ENCODE measurements at places on chromosomes 4 and X.

DNA sequence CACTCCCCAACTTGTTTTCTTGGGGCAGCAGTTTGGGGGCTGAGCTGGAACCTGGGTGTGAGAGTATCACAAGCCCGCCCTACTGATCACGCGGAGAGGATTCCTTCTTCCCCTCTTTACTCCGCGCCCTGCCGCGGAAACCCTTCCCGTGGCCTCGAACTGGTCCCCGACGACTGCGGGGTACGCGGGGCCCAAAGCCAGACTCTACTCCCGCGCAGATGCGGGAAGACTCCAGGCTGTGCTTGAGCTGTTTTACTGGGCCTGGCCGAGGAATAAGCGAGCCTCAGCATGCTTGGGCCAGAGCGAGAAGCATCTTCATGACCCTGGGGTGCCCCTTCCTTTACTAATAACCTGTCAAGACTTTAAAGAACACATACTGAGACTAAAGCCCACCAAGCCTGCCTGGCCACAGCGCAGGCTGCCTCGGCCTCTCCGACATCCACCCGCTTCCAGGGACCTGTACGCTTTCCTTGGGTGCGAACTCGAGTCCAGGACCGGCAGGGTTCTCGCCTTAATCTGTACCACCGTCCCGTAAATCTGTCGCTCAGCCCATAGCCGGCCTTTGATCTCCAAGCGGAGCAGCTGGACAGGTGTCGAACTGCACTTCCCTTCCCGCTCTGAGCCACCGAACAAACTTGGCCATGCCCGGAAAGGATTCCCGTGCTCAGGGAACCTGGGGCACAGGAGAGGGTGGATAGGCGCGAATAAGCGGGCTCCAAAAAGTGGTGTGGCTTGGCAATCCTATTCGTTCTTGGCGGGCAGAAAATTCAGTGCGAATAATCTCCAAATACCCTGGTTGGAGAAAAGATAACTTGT lies 55.0 kb upstream of the TMEM33 start:
- DNase-seq = no peak

- DNase-seq = no peak
These were observed at the start of gene PLP1 for GRCh38 chrX:103776546-103776945. Gene PLP1 (plus strand): TSS chrX:103776840. CDS start chrX:103776996, 156 bp downstream.

GRCh38 chr4:170047771-170048354 lies 21.7 kb upstream of the MFAP3L start:
- DNase-seq = no peak

- DNase-seq = no peak
These were observed 290.2 kb downstream of the ZNF674 start for GRCh38 chrX:46255046-46255445.

DNA sequence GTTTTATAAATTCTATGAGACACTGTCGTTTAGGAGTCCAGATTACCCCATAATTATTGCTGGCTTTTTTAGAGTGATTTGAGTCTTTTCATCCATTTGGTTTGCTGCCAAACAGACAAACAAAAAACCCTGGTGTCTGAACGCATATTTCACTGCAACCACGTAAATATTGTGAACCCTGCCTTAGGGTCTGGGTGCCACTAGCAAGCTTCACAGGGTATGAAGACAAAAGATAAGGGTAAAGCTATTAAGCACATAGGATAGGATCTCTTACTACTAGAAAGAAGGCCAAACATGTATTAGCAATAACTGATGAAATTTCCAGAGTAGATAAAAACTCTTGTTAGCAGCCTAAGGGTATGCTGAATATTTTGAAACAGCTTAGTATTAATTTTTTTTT lies 143.3 kb downstream of the BANK1 start:
- no peak for DNase-seq

DNA sequence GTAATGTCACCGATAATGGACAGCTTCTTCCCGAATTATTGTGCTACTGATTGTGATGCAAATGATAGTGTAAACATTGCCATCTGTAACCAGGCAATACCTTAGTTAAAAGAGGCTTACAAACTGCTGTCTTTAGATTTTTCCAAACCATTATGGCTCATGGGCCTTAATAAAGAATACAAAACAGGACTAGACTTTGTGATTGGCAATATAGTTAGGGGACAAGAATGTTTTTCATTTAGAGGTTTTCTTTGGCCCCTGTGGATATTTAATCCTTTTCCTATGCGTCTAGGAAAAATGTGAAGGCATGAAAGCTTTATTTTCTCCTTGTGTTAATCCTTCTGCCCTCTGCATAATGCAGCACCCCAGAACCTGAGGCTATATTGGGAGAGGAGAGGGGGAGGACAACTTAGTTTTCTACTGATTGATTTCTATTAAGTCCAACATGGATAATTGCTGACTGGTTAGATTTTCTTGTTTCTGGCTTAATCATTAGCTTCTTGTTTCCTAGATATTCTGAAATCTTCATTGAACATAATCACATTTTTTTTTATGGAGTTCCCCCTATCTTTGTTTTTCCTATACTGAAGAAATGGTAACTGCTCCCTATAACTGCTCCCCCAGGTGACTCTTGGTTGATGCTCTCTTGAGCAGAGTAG lies 1.9 kb downstream of the PRPS1 start:
- no peak for DNase-seq

GRCh38 chr4:88107406-88108107 lies 50.9 kb downstream of the ABCG2 start:
- DNase-seq = no peak

DNA sequence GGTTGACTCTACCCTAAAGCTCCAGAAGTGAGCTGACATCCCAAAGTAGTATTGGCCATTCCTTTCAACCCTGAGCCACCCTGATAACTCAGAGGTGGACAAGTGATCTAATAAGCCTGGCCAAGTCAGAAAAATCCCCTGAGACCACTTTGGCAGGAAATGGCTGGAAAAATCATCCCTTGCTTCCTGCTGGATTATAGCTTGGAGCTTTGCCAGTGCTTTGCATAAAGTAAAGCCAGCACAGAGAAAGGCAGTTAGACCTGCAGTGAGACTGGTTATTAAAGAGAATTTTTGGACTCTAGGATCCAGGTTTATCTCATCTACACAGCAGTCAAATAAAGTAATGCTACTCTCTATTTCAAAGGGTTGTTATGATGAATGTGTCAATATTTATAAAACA lies 6.4 kb downstream of the CXCL3 start:
- DNase-seq = no peak

DNA sequence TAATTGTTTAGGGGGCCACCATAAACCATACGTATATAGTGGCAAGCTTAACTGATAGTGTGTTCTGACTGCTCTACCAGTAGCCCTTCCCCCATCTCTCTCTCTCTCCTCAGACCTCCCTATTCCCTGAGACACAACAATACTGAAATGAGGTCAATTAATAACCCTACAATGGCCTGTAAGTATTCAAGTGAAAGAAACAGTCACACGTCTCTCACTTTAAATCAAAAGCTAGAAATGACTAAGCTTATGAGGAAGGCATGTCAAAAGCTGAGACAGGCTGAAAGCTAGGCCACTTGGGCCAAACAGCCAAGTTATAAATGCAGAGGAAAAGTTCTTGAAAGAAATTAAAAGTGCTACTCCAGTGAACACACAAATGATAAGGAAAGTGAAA lies 78.0 kb downstream of the PRDM5 start:
- DNase-seq = no peak

DNA sequence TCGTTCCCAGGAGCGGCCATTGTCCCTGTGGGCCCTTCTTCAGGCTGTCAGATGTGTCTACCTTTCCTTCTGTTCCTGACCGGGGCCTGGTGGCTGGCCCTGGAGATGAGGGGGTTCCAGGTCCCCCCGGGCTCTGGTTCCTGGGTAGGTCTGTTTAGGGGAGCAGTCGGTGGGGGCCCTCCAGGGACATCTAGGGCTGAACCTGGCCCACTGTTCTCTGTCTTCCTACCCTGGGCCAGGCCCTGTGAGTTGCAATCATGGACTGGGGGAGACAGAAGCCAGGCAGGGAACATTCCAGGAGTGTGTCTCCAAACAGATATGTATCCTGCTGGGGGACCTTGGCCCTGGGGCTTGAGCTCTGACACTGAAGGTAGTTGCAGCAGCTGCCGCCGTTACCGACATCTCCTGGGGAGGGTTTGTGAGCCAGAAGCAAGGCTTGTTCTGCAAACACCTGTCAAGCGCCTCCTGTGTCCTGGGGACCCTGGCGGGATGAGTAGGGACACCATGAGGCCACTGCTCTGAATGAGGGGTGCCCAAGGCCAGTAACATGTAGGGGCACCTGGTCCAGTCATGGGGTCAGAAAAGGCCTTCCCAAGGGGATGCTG lies 49.5 kb upstream of the ADRA2C start:
- no peak for DNase-seq

GRCh38 chr4:15104825-15105224 lies 102.5 kb downstream of the CPEB2 start:
- DNase-seq = no peak

GRCh38 chr4:102554482-102554881 lies 53.3 kb downstream of the NFKB1 start:
- DNase-seq = no peak

DNA sequence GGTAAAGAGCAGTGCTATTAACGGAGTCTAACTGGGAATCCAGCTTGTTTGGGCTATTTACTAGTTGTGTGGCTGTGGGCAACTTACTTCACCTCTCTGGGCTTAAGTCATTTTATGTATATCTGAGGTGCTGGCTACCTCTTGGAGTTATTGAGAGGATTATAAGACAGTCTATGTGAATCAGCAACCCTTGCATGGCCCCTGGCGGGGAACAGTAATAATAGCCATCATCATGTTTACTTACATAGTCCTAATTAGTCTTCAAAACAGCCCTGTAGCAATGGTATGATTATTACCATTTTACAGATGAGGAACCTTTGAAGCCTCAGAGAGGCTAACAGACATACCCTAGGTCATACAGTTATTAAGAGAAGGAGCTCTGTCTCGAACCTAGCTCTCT lies 1.5 kb downstream of the HPRT1 start:
- DNase-seq = no peak

- no peak for DNase-seq
These were observed 13.4 kb upstream of the SNX12 start for GRCh38 chrX:71081330-71082123.

DNA sequence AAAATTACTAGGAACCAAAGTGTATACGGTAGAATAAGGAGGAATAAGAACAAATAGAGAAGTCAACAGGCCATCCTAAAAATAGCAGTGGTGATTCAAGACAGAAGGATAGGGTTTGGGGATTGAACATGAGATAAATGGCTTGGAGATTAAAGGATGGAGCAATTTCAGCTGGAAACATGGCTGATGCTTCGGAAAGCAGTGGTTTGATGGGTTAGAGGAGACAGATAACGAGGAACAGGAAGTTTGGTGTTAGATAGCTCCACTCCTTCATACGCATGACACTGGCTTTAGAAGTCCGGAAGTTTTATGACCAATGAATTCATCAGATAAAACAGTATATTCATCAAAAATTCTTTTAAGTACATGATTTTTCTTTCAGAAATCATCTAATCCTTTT lies 70.8 kb upstream of the GALNTL6 start:
- DNase-seq = no peak

DNA sequence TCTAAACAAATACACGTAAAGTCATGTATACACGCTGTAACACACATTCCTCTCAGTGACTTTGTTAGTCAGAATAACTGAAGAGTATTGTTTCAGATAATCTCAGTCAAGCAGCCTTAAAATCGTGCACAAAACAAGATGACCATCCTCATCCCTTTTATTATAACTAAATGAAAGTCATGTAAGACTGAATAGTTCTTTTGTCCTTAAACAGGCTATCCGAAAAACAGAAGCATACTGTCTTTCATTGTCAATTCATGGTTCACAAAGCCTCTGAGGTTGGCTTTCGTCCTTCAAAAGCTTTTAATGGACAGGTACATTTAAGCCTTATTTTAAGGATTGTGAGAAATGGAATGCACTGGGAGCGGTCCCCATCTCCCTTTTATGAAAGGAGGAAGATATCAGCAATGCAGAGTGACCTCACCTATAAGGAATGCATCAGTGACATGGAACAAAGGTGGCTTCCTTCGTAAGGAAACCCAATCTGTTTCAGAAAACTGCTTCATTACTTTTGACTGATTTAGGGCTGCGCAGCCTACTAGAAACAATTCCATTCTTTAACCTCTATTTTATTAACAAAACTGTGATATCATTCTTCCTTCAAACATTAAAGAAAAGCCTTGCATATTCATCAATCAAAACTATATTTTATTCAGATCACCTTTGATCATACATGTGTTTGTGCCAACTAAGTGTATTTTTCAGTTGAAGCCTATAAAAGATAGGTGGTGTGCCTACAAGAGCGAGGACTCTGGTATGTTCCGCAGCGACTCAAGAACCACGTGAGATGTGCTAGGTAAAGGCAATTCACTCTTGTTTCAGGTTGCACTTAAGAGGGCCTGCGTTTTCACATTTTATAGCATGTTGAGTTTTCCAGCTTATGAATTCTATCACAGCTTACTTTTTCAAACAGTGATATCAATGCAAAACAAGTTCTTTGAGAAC lies 19.2 kb downstream of the SH3RF1 start:
- DNase-seq = no peak

GRCh38 chr4:143241892-143242291 lies 57.2 kb downstream of the USP38 start:
- no peak for DNase-seq

DNA sequence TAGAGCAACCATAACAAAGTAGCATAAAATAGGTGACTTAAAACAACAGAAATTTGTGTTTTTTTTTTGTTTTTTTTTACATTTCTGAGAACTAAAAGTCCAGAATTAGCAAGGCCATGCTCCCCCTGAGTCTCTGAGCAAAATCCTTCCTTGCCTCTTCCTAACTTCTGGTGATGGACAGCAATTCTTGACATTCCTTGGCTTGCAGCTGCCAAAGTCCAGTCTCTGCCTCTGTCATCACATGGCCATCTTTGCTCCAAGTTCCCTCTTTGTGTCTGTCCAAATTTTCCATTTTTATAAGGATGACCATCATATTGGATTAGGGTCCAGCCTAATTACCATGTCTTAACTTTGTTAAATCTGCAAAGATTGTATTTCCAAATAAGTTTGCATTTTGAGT lies 407.2 kb downstream of the PDHA2 start:
- no peak for DNase-seq

GRCh38 chrX:12868747-12869146 lies 1.9 kb downstream of the TLR7 start:
- no peak for DNase-seq

DNA sequence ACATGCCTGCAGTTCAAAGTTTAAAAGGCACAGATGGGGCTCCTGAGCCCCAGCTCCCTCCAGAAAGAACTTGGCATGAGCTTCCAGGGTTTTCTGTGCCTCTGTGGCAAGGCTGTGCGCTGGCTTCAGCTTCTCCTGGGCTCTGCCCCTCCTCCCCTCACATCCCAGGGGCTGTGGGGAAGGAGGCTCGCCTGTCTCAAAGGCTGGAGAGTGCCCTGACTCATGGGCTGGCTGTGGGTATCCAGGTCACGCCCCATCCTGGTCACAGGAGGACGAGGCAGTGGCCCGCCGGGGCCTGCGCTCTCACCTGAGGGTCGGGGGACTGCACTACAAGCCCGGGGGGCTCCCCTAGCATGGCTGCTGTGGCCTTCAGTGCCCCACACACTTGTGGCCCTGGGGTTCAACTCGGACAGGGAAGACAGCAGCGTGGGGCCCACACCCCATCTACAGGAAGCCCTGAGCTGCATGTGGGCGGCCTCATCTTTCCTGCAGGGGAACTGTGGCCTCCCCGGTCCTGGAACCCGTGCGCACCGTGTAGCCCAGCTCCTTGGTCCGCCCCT lies 17.9 kb downstream of the LRPAP1 start:
- DNase-seq = no peak

Data from activated effector memory CD4-positive, alpha-beta T cell treated with Interleukin-2 at 50 U/mL for 16 hours (primary cell).